ENCODE measurements at places on chromosomes 1 and 21.

DNA sequence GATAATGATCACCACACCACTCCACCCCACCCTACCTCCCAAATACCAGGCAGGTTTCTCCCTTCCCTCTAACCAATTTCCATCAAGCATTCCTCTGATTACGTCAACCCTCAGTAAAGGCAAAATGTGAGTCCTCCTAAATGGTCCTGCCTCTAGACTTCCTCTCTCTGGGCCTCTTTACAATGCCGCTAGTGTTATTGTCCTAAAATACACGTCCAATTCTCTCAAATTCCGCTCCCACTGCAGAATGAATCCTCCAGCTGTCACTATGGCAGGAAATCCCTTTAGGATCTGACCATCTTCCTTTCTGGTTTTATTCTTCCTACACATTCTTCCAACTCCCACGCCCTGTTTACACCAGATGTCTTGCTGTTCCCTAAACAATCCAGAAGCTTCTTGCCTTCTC lies 68.7 kb downstream of the DEGS1 start:
- DNase-seq, result no peak

DNA sequence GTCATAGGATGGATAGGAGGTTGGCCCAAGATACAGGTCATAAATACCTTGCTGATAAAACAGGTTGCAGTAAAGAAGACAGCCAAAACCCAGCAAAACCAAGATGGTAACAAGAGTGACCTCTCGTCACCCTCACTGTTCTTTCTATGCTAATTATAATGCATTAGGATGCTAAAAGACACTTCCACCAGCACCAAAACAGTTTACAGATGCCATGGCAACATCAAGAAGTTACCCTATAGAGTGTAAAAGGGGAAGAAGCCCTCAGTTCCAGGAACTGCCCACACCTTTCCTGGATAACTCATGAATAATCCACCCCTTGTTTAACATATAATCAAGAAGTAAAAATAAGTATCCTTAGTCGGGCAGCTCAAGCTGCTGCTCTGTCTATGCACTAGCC lies 671.9 kb downstream of the PTPRC start:
- no peak for DNase-seq

DNA sequence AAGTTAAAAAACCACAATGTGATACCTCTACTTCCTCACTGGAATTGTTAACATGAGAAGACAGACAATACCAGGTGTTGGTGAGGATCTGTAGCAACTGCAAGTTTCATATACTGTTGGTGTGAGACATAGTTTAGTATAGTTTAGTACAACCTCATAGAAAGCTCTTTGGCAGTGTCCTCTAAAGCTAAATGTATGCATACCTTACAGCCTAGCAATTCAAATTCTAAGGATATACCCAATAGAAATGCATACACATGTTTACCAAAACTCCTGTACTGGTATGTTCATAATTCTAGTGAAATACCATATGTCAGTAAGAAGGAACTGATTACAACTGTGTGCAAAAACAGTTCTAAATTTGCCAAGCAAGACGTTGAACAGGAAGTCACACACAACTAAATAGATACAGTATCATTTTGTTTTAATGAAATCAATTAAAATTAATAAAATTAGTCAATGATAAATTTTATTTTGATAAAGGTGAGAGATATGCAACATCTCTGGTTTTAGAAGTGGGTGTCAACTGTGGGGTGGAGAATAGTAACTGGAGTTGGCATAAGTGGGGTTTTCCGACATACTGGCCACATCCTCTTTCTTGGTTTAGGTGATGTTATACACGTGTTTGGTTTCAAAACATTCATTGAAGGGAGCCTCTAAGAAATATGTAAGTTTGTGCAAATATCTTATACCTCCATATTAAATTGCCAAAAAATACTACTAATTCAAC lies 450.7 kb downstream of the PTPRC start:
- DNase-seq, result no peak

- no peak for DNase-seq
Measured at GRCh38 chr1:231159963-231160761, 1.7 kb upstream of the TRIM67 start.

DNA sequence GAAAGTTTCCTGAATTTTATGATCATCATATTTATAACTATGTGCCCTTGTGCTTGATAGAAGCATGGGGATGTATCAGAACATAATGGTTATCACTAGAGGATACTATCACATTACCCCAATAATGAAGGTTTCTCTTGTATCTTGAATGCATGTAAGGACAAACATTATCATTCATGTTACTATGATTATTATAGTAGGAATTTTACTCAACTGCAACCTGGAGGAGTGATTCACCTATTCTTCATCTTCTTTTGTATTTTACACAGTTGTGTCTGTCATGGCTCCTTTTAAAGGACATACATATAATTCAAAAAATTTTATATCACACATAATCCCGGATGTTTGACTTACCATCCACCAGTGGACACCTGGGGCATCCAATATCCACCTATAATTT lies 143.8 kb upstream of the TMPRSS15 start:
- DNase-seq, result no peak

All from Right ventricle myocardium superior (tissue), 1 donor.